CD4-positive, alpha-beta T cell treated with Interleukin-4 for 1 hour (primary cell): ENCODE measurements at places on chromosomes 7 and 10.

GRCh38 chr7:107949443-107949935 is 53.5 kb downstream of the LAMB1 start:
- DNase-seq: no peak

GRCh38 chr10:57507788-57508187 is 759.9 kb downstream of the IPMK start:
- no peak for DNase-seq

GRCh38 chr7:145293228-145293701 is 457.4 kb upstream of the TPK1 start:
- no peak for DNase-seq

GRCh38 chr7:32070406-32071360 is at the start of gene PDE1C:
Gene PDE1C (minus strand): TSS chr7:32070407.
- DNase-seq: no peak

- no peak for DNase-seq
Measured at GRCh38 chr10:4786043-4786839, 39.8 kb upstream of the AKR1E2 start.

- DNase-seq: no peak
Measured at GRCh38 chr10:69739634-69740033, 62.1 kb upstream of the COL13A1 start.

DNA sequence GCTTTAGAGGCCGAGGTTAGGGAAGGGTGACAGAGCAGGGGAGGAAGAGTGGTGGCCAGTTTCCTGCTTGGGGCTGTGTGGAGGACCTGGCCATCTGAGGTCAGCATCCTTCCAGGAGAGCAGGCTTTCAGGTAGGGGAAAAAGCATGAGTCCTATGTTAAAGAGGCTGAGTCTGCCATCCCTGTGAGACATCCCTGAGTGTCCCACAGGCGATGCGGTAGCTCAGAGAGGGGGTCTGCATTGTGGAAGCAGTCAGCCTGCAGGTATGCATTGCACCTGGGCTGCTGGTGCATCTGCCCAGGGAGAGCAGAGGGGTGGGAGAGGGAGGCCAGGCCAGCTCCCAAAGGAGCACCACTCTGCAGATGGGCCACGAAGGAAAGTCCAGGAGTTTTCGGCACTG is 282.1 kb upstream of the ZNF32 start:
- DNase-seq: no peak

- DNase-seq: no peak
Measured at GRCh38 chr10:114048472-114048871, 4.8 kb downstream of the ADRB1 start.

DNA sequence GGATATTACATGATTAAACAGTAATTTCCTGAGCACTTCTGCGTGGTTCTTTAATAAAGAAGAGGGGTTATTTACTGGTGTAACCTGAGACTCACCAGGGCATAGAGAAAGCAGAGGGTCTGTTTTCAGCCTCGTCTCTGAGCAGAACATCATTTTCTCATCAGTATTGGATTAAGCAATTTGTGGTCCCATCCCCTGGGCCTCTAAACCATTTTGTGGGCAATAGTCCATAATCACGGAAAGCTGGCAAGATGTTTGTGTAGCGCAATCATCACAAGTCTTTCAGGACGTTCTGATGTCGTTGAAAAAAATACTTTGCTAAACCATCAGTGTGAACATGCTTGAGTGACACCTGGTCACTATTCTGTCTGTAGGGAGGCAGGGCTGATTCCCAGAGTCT is 37.1 kb upstream of the SEC61G start:
- DNase-seq: no peak
